Fibroblast of lung (primary cell): ENCODE measurements at places on chromosomes 2 and 18.

- DNase-seq = no peak
Observed at GRCh38 chr2:68997401-68997800, 15.6 kb upstream of the ANTXR1 start.

DNA sequence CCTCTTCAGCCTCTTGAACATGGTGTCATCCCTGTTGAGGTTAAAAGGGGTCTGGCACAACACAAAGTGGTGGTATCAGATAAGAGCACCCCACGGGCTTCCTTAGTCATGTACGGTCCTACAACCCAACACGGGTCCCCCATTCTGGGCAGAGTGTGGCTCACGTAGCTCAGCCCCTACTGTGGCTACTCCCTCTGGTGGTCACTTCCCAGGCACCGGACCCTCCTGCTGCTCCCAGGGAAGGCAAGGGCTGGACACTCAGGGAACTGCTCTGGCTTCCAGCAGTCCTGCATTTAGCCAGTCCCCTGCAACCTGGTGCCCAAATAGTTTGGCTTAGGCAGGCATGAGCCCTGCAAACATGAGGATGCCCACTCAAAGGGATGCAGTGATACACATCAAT lies 58.6 kb downstream of the GALNT14 start:
- no peak for DNase-seq

- no peak for DNase-seq
Observed at GRCh38 chr2:122706757-122707223, 951.3 kb downstream of the TSN start.

- no peak for DNase-seq
Observed at GRCh38 chr18:32696376-32696775, 76.4 kb downstream of the KLHL14 start.

DNA sequence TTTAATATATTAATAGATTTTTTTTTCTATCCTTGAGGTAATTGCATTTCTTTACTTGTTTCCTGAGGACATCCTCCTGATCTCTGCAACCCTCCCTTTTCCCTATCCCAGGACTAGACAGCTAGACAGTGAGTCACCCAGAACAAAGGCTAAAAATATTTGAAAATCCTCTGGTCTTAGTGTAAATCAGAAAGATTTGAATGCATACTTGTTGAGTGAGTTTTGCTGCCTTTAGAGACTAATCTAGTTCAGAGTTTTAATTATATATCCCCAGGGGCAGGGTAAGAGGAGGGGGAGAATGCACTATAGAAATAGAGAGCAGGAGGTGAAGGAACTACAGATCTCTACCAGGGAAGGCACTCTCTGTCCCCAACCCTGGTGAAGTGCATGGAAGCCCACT lies 202.3 kb upstream of the TCF4 start:
- peak; percentile 97 for DNase-seq

GRCh38 chr18:75659535-75660023 lies 232.1 kb upstream of the SMIM21 start:
- DNase-seq = no peak

DNA sequence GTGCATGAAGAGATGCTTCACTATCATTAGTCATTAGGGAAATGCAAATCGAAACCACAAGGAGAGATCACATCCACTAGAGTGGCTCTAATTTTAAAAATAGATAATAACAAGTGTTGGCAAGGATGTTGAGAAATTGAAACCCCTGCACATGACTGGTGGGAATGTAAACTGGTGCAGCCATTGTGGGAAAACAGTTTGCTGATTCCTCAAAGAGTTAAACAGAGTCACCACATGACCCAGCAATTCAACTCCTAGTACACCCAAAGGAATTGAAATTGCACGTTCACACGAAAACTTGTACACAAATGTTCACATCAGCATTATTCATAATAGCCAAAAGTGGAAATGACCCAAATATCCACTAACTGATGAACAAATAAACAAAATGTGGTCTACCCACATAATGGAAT lies 179.5 kb downstream of the BCL2 start:
- DNase-seq = no peak

DNA sequence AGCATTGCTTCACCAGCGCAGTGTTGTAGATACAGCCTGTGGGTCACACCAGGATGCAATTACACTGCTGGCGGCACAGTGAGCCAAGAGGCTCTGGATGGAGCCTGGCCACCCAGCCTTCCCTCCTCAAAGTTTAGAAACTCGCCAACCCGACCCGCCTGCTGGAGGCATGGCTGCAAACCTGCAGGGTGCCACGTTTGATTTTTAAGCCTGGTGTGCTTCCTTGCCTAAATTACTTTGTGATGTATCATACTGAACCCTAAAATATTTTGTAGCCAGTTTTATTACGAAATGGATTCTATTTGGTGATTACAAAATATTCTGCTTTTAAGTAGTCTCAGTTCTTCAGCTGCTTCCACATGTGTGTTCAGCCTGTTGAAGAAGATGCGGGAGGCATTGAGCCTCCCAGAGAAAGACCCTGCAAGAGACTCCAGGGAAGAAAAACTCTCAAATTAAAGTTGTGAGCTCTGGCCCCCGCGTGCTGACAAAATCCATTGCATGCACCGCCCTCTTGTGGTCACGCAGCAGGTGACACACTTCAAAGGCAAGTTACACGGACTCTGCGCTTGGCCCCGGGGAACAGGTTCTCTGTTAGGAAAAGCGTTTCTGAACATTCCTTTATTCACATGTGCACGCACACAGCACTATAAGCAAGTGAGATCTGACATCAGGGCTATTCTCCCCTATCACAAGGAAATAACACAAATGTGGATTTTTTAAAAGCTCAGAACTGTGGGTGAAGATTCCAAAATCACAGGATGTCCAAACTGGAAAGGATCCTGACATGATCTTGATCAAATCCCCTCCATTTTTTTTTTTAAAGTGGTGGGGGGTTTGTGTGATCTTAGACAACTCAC lies 63.0 kb upstream of the TWIST2 start:
- peak; percentile 55 for DNase-seq

GRCh38 chr2:220748875-220749479 lies 823.1 kb downstream of the EPHA4 start:
- no peak for DNase-seq

DNA sequence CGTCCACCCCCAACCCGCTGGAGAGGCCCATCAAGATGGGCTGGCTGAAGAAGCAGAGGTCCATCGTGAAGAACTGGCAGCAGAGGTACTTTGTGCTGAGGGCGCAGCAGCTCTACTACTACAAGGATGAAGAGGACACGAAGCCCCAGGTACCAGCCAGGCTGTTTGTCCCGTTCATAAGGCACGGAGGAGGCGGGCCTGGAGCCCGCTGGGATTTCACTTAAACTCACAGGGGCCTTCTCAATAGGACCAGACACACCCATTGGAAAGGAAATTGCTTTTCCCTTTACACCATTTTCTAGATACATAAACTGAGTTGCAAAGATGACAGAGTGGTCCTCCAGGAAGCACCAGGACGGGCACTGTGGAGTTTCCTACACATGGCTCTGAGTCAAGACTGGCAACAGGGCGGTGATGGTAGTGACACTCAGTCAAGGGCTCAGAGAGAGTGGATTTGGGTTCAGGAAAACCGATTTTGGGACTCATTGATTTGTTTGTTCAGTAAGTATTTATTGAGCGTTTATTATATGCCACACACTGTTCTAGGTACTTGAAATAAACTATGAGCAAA lies 40.7 kb downstream of the ARHGAP25 start:
- DNase-seq = no peak

DNA sequence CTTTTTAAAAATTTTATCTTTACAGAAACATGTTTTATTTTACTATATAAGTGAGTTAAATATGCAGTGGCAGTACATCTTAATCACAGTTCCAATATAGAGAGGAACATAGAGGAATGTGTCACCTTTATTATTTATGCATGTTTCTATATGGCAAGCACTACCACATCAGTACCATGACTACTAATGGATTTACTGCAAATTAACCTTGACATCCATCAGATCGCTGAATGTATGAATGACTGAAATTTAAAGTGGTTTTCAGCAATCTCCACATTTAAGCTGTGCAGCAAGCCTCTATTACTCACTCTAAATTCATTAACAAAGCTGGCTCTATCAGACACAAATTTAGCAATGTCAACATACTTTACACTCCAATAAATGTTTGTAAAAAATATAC lies 790.6 kb downstream of the NRXN1 start:
- no peak for DNase-seq

DNA sequence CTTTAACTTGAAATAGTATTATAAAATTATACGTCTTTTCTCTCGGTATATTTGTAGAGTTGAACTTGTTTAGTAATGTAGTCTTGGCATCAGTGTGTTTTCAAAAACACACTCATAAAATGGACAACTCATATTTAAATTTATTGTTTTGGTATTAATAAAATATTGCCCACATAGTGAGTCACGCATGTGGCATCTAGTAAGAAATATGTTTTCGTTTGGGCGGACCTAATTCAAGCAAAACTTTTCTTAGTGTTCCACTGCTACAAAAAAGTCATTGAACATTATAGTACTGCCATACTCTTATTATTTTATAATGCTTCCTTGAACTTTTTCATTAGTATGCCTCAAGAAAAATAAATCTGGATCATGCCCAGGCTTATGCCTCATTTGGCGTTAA lies 31.1 kb upstream of the FAM237A start:
- DNase-seq = no peak

- peak; percentile 32 for DNase-seq
Observed at GRCh38 chr18:41695441-41695840, 259.6 kb upstream of the PIK3C3 start.

GRCh38 chr2:145635706-145636427 lies 1115.9 kb upstream of the ZEB2 start:
- DNase-seq = peak; percentile 52

GRCh38 chr2:65057391-65058052 lies 1.3 kb downstream of the CEP68 start:
- peak; percentile 66 for DNase-seq

GRCh38 chr2:10132996-10133647 lies 10.6 kb downstream of the RRM2 start:
- no peak for DNase-seq

DNA sequence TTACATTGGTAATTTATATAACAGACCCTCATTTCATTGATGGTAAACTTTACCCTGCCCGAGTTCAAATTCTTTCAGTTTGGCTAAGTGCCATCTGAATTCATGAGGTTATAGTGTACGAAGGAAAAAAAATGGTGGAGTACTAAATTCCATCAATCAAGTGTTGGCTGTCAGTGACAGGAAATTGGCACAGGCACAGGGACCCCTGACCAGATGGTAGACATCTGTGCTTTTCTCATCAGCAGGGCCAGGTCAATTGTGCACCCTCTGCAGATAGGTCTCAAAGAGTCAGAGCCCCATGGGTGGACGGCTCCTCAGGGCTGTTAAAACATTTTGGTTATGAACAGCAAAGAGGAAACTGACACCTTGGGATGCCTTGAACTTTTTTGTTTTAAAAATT lies 439.2 kb downstream of the SETBP1 start:
- DNase-seq = no peak
